ENCODE measurements at places on chromosomes 16 and 17. TPM values are rescaled to one million over a fixed set of nuclear protein-coding genes. Genes with fewer than 3 reads are reported as not detected.
A peak's percentile ranks its signal among the peaks of the same experiment; 100 is the strongest.

The GAST gene
- not detected for polyA plus RNA-seq

The HSD17B1 gene
- 3.5 TPM for polyA plus RNA-seq

The PHOSPHO1 gene
- polyA plus RNA-seq = 0.28 TPM

The GRIN2C gene
- polyA plus RNA-seq = 0.09 TPM

The HAPSTR1 gene
- 6.0 TPM for polyA plus RNA-seq

The TBC1D3G gene
- polyA plus RNA-seq = 16.7 TPM

The CCL2 gene
- 97.1 TPM for polyA plus RNA-seq

The GPT2 gene
- 95.6 TPM for polyA plus RNA-seq

The TBC1D26 gene
- polyA plus RNA-seq = not detected

The OR2C1 gene
- polyA plus RNA-seq = 0.05 TPM

GRCh38 chr17:18182978-18183333, 672 bp upstream of the ALKBH5 start:
- DNase-seq = peak; percentile 82

- DNase-seq = peak; percentile 82
Observed at GRCh38 chr16:31477220-31478216, 5.4 kb upstream of the SLC5A2 start.

DNA sequence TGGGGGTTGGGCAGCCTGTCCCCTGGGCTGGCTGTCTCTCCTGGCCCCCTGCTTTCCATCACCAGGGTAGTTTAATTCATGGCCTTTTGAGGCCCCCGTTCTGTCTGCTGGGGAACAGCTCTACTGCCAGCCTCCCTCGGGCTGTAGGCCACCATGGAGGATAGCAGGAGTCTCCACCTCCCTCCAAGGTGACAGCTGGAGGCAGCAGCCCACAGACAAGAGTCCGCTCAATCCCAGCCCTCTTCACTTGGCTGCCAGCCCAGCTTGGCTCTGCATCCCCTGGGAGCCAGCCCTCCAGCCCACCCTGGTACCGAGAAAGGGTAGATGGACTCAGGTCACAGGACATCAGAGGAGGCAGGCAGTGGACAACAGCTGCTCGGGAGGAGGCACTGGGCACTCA, 194.6 kb upstream of the SDK2 start:
- DNase-seq = no peak

GRCh38 chr16:47895146-47895545, 260.6 kb downstream of the ABCC12 start:
- no peak for DNase-seq

DNA sequence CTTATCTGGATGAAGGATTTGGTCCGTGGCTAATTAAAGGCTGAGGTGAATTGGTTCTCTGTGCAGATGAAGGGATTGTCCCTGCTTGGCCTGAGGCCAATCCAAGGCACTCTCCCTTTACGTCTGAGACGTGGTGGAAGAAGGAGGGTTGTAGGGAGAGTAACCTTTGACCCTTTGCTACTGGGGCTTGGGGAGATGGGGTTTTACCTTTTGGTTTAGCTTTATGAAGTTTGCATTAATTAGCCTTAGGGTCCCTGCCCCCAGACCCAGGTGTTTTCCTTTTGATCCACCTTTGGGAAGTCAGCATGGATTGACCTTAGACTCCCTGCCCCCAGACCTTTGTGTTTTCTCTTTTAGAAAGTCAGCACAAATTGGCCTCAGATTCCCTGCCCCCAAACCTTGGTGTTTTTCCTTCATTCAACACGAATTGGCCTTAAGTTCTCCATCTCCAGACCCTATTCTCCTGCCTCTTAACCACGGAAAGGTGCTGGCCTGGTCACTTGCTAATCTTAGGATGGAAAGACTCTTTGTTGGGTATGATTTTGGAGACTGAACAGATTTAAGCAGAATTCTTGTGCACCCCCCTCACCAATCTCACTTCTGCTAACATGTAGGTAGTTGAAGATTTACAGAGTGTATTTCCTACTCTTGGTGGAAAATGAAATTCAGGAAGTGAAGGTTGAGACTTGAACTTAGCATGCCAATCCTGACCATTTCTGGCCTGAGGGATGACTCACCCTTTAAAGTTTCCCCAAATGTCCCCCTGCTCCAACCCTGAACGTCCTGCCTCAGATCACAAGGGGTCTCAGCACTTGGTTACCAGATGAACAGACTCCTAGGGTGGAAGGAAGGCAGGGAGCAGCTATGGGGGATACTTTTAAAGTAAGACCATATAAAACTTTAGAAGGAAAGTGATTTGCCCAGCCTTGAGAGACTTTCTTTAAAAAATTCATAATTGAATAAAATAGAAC, 23.1 kb upstream of the MMD start:
- DNase-seq = no peak

GRCh38 chr17:63329876-63330275, 116.2 kb downstream of the CYB561 start:
- DNase-seq = no peak

DNA sequence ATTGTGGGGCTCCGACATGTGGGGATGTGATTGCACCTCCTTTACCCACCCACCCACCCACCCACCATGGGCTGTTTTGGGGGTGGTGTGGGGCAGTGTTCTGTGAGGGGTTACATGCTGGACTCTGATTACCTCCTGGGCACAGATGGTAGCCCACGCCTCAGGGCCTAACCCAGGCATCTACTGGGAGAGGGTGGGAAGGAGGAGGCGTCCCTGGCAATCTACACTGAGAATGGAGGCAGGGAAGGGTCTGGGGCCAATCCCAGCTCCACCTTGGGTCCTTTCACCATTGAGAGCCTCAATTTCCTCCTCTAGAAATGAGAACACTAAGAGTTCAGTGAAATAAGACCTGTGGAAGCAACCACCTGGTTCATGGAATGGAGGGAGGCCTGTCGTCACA, 11.7 kb upstream of the DOK4 start:
- DNase-seq = no peak

- no peak for DNase-seq
Observed at GRCh38 chr16:31471241-31471874, 594 bp upstream of the TGFB1I1 start.

GRCh38 chr16:65600629-65601028, 478.8 kb upstream of the CDH11 start:
- DNase-seq = no peak

DNA sequence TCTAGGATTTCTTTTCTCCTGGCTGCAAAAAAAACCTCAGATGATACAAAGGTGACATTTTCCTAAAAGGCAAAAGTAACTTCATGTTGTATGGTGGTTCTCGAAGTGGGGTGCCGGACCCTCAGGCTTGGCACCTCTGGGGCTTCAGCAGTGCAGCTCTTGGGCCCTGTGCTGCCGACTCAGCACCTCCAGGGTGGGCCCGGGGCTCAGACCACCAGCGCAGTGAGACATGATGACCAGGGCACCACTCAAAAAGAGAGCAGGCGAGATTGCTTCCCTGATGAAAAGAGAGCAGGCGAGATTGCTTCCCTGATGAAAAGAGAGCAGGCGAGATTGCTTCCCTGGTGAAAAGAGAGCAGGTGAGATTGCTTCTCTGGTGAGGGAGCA, 98.7 kb upstream of the ZNF750 start:
- no peak for DNase-seq

DNA sequence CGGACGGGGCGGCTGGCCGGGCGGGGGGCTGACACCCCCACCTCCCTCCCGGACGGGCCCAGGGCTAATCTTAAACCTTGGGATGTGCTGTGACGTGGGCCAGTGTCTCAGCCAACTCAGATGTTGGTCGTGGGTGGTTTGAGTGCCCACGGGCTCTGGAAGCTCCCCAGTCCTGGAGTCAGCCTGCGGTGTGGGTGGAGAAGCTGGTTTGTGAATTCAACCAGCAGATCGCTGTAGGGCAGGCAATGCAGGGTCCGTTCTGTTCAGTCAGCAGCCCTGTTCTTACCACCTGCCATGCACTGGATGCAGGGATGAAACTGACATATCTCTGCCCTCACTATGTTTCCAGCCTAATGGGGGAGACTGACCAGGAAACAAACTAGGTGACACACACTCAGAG, 8.0 kb upstream of the ZNF500 start:
- no peak for DNase-seq

DNA sequence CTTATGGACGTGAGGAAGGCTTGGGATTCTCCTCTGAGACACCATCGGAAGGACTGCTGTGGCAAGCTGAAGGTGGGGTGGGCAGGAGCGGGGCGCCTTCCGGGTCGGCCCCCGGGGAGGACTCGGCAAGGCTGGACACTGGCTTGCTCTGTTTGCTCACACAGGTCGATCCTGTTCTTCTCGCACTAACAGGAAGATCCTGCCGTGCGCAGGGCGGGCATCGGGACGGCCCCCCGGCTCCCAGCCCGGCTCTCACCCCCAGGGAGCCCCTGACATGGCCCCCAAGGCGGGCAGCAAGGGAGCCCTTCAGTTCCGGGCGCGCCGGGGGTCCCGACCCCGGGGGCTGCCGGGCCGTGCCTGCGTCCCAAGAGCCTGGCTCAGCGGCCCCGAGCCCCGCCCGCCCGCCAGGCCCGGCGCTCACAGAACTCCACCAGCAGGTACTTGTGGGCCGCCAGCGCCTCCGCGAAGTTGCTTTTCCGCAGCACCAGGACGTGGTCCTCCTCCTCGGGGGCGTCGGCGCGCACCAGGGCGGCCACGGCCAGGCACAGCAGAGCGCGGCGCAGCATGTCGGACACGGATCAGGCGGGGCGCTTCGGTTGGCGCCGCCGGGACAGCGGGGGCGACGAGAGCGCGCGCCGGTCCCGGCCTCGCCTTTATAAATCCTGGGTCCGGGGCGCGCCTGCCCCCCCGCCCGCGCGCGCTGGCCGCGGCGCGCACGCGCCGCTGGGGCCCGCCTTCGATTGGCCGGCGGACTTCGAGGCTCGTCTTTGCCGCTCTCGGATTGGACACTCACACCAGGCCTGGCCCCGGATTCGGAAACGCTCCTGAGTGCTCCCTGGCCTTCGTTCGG, at the start of gene P4HB:
Gene P4HB, minus strand, starts transcription at position 630 of the 850 bp plus-strand sequence. Its CDS starts 64 bp downstream, at position 566.
- peak; percentile 99 for DNase-seq

DNA sequence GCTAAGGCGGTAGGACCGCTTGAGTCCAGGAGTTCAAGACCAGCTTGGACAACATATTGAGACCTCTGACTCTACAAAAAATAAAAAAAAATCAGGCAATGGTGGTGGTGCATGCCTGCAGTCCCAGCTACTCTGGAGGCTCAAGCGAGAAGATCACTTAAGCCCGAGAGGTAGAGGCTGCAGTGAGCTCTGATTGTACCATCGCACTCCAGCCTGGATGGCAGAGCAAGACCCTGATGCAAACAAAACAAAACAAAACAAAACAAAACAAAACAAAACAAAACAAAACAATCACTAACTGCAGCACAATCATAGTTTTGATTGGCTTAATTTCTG, 2.5 kb upstream of the BANP start:
- no peak for DNase-seq

- no peak for DNase-seq
Observed at GRCh38 chr16:80612461-80613017, 71.7 kb downstream of the DYNLRB2 start.

- peak; percentile 84 for DNase-seq
Observed at GRCh38 chr16:85028685-85029407, 1.3 kb downstream of the KIAA0513 start.

- no peak for DNase-seq
Observed at GRCh38 chr16:30691907-30692306, 7.1 kb upstream of the SRCAP start.

DNA sequence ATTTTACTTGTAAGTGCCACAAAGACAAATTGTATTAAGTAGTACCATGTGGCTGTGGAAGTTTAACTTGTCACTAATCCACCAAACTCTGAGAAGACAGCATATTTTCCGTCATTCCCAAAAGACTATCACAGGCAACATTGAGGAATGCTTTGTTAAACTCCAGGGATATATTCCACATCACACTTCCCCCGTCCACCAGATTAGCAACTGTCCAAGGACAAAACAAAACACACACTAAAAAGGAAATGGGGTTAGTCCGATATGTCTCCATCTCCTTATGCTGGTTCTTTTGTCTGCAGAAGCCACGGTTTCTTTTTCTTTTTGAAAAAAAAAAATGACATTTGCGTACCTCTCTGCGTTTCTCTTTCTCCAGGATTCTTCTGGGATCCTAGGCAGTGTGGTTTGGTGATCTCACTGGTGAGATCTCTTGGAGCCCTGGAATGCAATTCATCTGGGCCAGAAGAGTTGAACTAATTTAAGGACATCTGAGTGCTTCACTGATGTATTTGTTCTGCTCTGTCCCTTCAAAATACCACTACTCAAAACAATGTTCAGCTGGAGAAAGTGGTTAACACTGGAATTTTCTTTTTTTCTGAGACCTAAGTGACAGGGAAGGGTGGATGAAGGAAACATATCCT, 40.6 kb downstream of the PRKCB start:
- DNase-seq = no peak
